Sigmoid colon (tissue), 7 donors: ENCODE measurements at places on chromosomes 16 and 17.
A peak's percentile ranks its signal among the peaks of the same experiment; 100 is the strongest.

DNA sequence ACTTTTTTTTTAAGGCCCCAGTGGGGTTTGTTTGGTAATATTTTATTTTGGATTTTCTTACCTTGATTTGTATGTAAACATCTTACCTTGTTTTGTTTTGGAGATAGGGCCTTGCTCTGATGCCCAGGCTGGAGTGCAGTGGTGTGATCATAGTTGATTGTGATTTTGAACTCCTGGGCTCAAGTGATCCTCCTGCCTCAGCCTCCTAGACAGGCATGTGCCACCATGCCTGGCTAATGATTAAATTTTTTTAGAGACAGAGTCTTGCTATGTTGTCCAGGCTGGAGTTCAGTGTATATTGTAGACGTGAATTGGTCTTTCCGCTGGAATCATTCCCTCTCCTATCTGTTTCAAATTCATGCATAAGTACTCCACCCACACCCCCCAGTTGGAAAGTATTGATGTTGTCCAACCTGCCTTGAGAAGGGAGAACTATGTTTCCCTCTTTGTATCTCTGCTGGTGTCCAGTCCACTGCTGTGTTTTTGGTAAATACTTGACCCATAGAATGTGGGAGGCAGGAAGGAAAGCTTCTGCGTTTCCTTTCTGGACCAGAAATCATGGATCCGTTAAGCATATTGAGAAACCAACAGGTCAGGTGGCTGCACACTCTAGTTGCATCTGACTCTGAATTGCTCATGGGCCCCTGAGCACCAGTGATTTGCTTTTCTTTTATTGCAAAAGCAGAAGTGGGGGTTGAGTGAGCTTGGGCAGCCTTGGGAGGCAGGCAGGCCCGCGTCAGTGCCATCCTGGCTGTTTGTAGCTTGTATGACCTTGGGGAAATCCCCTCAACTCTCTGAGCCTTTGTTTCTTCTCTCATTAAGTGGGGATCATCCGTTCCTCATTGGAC, 25.0 kb downstream of the RMI2 start:
- no peaks in the 10 kb centered on the region for H3K4me1 ChIP-seq
- no peak overlapping the region for H3K27ac ChIP-seq
- H3K36me3 ChIP-seq: no peaks in the 10 kb centered on the region
- H3K4me3 ChIP-seq: no peak overlapping the region
- no peak for DNase-seq
- H3K27me3 ChIP-seq: no peaks in the 10 kb centered on the region

- no peaks in the 10 kb centered on the region for H3K27me3 ChIP-seq
- H3K36me3 ChIP-seq: no peaks in the 10 kb centered on the region
- DNase-seq: no peak
- no peaks in the 10 kb centered on the region for H3K4me1 ChIP-seq
- H3K4me3 ChIP-seq: no peak overlapping the region
Measured at GRCh38 chr17:7755095-7755890, 37.7 kb downstream of the DNAH2 start.

GRCh38 chr17:76095943-76096342, 7.6 kb downstream of the EXOC7 start:
- no peak overlapping the region for H3K27ac ChIP-seq
- H3K27me3 ChIP-seq: no peaks in the 10 kb centered on the region
- DNase-seq: peak; percentile 41
- H3K36me3 ChIP-seq: peaks cover 95% of the 10 kb centered on the region
- H3K4me3 ChIP-seq: no peak overlapping the region

- H3K4me3 ChIP-seq: no peak overlapping the region
- H3K36me3 ChIP-seq: peaks cover 18% of the 10 kb centered on the region
- no peak for DNase-seq
- no peak overlapping the region for H3K27ac ChIP-seq
- H3K27me3 ChIP-seq: no peaks in the 10 kb centered on the region
Measured at GRCh38 chr16:25176136-25176535, 40.6 kb upstream of the AQP8 start.

- no peaks in the 10 kb centered on the region for H3K27me3 ChIP-seq
- peak overlapping the region; percentile 40 for H3K4me3 ChIP-seq
- peak overlapping the region; percentile 51 for H3K27ac ChIP-seq
- no peaks in the 10 kb centered on the region for H3K4me1 ChIP-seq
Measured at GRCh38 chr17:38606646-38607611, 1.2 kb upstream of the SRCIN1 start.

GRCh38 chr16:49734331-49734730, 121.6 kb downstream of the ZNF423 start:
- H3K4me3 ChIP-seq: no peak overlapping the region
- DNase-seq: peak; percentile 78
- H3K27ac ChIP-seq: no peak overlapping the region
- H3K4me1 ChIP-seq: peaks cover 15% of the 10 kb centered on the region
- no peaks in the 10 kb centered on the region for H3K27me3 ChIP-seq
- H3K36me3 ChIP-seq: no peaks in the 10 kb centered on the region

GRCh38 chr16:75527825-75528299, 8.0 kb downstream of the CHST5 start:
- H3K27me3 ChIP-seq: no peaks in the 10 kb centered on the region
- no peak for DNase-seq
- H3K4me1 ChIP-seq: no peaks in the 10 kb centered on the region
- H3K4me3 ChIP-seq: no peak overlapping the region
- no peaks in the 10 kb centered on the region for H3K36me3 ChIP-seq

- no peak for DNase-seq
- H3K27me3 ChIP-seq: no peaks in the 10 kb centered on the region
- H3K27ac ChIP-seq: peak overlapping the region; percentile 94
- H3K4me1 ChIP-seq: peaks cover 54% of the 10 kb centered on the region
- no peak overlapping the region for H3K4me3 ChIP-seq
- H3K36me3 ChIP-seq: no peaks in the 10 kb centered on the region
Measured at GRCh38 chr17:1786708-1787107, 24.8 kb downstream of the SERPINF1 start.

DNA sequence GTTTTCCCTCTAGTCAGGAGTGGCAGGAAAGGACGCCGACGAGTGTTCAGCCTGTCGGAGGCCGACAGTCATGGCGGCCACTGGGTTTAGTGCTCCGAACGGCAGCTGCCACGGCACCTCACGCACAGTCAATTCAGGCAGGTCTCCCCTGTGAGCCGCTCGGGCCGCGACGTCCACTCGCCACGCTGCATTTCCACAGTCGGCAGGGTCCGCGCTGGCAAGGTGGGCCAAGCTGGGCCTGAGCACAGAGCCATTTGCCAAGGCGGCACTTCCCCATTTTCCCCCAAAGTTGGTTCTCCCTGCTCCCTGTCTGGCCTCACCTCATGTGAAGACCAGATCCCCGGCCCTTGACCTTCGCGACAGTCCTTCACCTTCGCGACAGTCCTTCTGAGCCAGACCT, 81.9 kb downstream of the SOCS1 start:
- no peaks in the 10 kb centered on the region for H3K36me3 ChIP-seq
- H3K27me3 ChIP-seq: no peaks in the 10 kb centered on the region
- no peak overlapping the region for H3K27ac ChIP-seq
- H3K4me3 ChIP-seq: no peak overlapping the region
- no peak for DNase-seq

DNA sequence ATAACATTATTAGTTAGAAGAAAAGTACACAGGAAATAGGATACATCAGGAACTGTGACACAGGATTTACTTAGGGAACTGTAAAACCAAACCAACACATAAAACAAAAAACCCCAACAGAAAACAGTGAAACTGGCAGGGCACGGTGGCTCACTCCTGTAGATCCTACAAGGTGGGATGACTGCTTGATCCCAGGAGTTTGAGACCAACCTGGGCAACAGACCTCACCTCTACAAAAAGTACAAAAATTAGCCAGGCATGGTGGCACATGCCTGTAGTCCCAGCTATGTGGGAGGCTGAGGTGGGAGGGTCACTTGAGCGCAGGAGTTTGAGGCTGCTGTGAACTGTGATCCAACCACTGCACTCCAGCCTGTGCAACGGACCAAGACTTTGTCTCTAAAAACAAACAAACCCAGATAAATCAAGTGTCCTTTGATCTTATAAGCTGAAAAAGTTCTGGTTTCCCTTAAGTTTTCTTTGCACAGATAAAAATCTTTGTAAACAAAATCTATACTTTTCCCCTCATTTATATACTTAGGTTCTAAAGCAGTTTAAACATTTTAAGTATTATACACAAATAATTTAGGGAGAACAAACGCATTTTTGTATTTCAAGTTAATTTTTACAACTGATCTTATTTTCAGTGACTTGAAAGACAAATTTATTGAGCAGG, 111.5 kb upstream of the TOB1 start:
- H3K36me3 ChIP-seq: peaks cover 99% of the 10 kb centered on the region
- H3K27me3 ChIP-seq: no peaks in the 10 kb centered on the region
- H3K4me3 ChIP-seq: no peak overlapping the region
- H3K4me1 ChIP-seq: no peaks in the 10 kb centered on the region

- no peaks in the 10 kb centered on the region for H3K27me3 ChIP-seq
- H3K36me3 ChIP-seq: no peaks in the 10 kb centered on the region
- DNase-seq: no peak
- no peaks in the 10 kb centered on the region for H3K4me1 ChIP-seq
- H3K4me3 ChIP-seq: no peak overlapping the region
Measured at GRCh38 chr17:13134076-13134475, 116.2 kb upstream of the ELAC2 start.

DNA sequence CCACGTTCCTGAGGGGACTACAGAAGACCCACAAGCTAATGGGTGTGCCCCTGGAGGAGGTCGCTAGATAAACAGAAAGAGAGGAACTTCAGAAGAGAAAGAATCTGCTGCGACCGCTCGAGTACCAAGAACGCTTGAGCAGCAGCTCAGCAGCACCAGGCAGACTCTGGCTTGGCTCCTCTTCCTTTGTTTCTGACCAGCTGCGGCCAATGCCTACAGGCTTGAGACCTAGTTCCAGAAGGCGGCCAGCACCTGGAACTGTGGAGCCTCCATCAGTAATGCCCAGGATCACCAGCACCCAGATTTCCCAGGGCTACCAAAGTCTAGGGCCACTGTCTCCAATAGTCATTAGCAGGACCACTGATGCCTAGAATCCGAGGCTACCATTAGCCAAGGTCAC, 26.0 kb upstream of the GOSR2 start:
- no peak overlapping the region for H3K4me3 ChIP-seq
- H3K4me1 ChIP-seq: no peaks in the 10 kb centered on the region
- DNase-seq: no peak
- H3K27me3 ChIP-seq: no peaks in the 10 kb centered on the region

DNA sequence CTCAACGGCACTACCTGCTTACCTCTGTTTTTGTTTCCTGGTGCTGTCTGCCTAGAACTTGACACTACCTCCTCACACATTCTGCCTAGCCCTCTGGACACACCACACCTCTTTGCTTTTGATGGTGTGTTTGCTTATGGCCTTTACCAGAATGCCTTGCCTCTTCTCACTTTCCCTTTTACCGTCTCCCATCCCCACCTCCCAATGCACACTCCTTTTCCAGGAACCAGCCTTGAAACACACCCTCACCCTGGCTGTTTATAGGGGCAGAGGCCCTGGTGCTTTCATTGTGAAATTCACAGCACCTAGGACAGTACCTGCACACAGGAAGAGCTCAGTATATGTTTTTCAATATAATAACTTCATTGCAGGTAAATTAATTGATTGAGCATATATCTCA, 56.2 kb downstream of the MAP2K6 start:
- no peak overlapping the region for H3K27ac ChIP-seq
- no peak overlapping the region for H3K4me3 ChIP-seq
- no peak for DNase-seq
- peaks cover 16% of the 10 kb centered on the region for H3K4me1 ChIP-seq
- no peaks in the 10 kb centered on the region for H3K36me3 ChIP-seq

GRCh38 chr17:64063088-64063487, 42.7 kb upstream of the ICAM2 start:
- no peak overlapping the region for H3K27ac ChIP-seq
- H3K4me1 ChIP-seq: no peaks in the 10 kb centered on the region
- H3K36me3 ChIP-seq: peaks cover 10% of the 10 kb centered on the region
- no peak overlapping the region for H3K4me3 ChIP-seq
- no peaks in the 10 kb centered on the region for H3K27me3 ChIP-seq
- no peak for DNase-seq

DNA sequence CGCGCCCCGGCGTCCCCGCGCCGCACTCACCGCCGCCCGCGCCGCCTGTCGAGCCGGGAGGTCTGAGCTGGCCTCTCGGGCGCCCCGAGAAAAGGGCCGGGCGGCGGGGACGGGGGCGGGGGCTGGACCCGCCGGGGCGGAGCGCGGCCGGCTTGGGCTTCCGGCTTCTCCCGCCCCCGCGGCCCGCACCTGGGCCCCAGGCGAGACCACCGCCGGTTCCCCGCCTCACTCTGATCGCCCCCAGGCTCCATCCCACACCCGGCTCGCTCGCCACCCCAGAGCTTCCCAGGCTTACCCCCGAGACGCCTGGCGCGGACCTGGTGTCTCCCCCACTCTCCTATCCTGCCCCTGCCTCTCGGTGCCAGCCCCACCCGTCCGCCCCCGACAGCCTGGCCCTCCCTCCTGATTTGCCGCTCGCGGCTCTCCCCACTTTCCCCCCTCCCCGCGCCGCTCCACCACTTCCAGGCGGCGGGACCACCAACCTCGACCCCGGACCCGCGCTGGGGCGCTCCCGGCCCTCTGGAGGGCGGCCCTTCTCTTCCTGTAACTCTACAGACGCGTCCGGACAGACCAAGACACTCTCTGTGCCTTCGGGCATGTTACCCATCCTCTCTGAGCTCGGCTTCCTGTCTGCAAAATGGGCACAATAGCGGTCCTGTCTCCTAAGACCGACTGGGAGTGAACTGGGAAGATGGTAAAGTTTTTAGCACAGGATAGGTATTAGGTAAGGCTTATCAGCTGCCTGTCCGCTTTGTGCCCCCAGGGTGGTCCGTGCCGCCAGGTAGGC, at the start of gene LITAF:
LITAF (minus strand) TSS at position 64 of the 787 bp plus-strand sequence. CDS start 30,189 bp downstream, outside the sequence.
- H3K4me3 ChIP-seq: peak within 1 kb of the TSS; percentile 76
- DNase-seq: peak; percentile 81

GRCh38 chr17:9917131-9917530, 12.1 kb upstream of the RCVRN start:
- DNase-seq: no peak
- no peak overlapping the region for H3K27ac ChIP-seq
- no peak overlapping the region for H3K4me3 ChIP-seq
- H3K4me1 ChIP-seq: no peaks in the 10 kb centered on the region
- no peaks in the 10 kb centered on the region for H3K27me3 ChIP-seq
